ENCODE measurements at places on chromosomes 7 and 10.

- no peak for DNase-seq
Observed at GRCh38 chr7:69630292-69630691, 32.0 kb downstream of the AUTS2 start.

GRCh38 chr7:124072603-124073309 is 39.9 kb upstream of the TMEM229A start:
- DNase-seq = no peak

DNA sequence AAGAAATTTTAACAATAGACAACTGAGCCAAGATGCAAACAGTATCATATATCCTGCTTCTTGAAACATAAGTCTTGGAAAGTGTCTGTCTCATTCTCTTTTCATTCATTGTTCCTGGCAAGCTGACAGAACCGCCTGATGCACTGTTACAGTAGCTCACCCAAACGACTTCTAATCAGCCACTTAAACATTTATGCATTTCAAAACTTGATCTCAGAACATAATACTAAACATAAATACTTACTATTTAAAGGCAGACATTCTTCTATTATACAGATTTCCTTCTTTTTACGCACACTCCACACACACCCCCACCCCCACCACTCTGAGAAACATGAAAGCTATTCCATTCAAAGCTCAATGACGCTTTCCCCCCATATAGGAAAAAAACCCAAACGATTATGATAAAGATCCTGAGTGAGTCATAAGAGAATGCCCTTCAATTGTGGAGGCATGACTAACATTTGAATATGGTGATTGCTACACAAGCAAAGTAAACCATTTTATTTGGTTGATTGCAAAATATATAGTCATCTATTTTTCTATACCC is 30.5 kb downstream of the SHTN1 start:
- DNase-seq = peak; percentile 57

GRCh38 chr10:121886181-121886580 is 41.6 kb downstream of the ATE1 start:
- no peak for DNase-seq

DNA sequence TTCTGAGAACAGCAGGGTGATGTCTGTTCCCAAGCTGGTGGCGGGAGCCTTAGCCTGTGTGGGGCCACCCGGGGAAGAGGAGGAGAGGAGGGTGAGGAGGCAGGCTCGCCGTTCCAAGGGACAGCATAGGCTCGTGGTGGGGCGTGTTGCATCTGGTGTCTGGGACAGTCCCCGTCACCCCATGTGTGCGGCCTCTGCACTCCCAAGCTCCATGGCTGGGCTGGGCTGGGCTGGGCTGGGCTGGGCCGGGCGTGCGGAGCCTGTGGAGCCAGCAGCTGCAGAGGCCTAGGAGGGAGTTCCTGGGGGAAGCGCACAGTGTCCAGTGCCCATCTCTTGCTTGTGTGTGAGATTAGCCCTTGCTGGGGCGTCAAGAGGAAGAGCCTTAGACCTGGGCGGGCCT is 20.9 kb upstream of the TTYH3 start:
- DNase-seq = peak; percentile 64

DNA sequence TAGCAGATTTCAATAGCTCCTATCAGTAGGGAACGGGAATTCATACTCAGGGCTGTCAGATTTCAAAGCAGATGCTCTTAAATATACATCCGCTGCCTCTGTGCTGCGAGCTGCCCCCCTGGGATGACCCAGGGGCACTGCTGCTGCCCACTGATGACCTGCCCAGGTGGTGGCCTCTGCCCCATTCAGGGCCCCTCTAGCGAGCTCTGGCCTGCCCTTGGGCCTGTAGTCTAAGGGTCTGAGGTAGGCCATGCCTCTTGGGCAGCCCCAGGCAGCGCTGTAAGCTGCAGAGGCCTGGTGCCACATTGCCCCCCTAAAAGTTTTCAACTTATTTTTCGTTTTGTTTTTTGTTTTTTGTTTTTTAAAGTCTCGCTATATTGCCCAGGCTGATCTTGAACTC is 50.6 kb upstream of the SH2B2 start:
- DNase-seq = no peak

DNA sequence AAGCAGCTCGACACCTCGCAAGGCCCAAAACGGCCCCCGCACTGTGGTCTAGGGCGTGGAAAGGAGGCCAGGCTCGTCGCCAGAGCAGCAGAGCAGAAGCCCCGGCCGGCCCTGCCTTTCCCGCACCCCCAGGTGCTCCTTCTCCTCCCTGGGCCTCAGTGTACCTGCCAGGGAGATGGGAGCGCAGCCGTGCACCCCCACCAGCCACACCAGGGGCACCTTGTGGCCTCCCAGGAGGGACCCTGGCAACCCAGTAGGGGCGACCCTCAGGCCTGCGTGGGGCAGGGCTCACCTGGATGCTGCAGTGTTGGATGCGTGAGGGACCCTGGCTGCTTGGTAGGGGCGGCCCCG is 9.5 kb downstream of the PDGFA start:
- DNase-seq = no peak

DNA sequence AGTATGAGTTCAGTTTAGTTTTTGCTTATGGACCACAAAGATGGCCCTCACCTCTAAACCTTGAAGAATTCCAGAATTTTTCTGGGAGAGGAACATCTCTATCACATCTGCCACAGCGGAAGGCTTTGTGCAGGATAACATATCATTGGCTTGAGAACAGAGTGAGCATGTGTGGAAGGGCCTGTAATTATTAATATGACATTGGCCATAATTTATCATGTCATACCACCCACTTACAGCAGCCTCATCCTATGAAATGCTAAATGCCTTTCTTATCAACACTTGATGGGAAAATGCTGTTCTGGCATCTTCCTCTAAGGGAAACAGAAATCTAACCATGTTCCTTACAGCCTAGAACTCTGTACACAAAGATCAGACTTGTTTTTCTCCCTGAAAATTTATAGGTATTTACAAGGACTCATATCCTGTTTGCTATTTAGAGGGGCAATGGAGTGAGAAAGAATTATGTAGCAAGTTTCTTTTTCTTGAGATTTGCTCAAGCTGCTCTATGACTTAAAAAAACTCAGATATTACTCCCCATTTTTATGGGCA is 817.3 kb downstream of the LRMDA start:
- DNase-seq = no peak

- no peak for DNase-seq
Observed at GRCh38 chr7:51029701-51030191, 247.1 kb upstream of the GRB10 start.

DNA sequence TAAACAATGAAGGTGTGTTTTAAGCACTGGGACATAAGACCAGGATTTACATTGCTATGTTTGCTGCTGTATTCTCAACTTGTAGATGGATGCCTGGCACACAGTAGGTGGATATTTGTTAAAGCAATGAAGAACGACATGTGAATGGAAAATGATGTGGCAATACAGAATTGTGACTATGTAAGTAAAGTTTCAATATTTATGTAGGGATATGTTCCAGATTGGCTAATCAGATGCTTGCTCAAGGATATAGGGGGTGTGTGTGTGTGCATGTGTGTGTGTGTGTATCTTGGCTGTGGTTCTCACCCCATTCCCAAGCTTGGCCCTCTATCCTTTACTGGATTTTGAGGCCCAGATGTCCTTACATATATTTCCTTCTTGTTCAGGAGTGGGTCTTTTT is 42.7 kb upstream of the LAMB1 start:
- DNase-seq = peak; percentile 42

- DNase-seq = no peak
Observed at GRCh38 chr7:154953006-154953684, 49.8 kb downstream of the PAXIP1 start.

GRCh38 chr10:21280971-21281572 is 244.4 kb downstream of the SKIDA1 start:
- no peak for DNase-seq

DNA sequence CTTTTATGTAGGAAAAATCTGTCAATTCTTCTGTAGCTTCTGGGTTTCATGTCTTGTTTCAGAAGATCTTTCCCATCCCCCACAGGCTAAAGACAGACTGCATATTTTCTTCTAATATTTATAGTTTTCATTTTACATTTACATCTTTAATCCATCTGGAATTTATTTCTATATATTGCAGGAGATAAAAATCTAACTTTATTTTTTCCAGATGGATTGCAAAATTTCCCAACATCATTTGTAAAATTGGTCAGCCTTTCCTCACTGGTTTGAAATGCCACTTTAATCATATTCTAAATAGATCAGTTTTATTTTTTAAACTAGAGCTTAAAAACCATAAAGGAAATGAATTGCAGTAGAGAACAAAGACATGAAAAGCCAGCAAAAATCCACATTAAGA is 46.9 kb downstream of the TMEM26 start:
- no peak for DNase-seq

DNA sequence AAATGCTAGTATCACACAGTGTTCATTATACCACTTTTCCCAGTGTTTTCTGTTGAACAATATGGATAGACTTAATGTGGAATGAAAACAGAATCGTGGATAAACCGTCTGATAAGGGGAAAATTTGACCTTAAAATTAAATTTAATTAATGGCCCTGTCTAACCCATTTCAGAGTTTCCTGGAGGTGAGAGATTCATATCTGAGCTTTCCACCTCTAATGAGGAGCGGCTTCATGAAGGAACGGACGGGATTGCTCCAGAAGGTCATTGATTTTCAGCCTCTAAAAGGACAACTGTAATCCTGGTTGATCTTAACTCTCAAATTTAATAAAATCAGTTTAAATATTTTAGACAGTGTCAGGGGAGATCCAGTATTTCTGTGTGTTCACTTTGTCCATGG is 874.9 kb downstream of the GRID1 start:
- no peak for DNase-seq

- DNase-seq = no peak
Observed at GRCh38 chr7:77827999-77828398, 29.4 kb downstream of the PHTF2 start.

GRCh38 chr7:142808802-142809583 is 38.2 kb downstream of the PRSS2 start:
- DNase-seq = no peak

GRCh38 chr10:86698207-86698940 is 30.1 kb downstream of the LDB3 start:
- DNase-seq = no peak

DNA sequence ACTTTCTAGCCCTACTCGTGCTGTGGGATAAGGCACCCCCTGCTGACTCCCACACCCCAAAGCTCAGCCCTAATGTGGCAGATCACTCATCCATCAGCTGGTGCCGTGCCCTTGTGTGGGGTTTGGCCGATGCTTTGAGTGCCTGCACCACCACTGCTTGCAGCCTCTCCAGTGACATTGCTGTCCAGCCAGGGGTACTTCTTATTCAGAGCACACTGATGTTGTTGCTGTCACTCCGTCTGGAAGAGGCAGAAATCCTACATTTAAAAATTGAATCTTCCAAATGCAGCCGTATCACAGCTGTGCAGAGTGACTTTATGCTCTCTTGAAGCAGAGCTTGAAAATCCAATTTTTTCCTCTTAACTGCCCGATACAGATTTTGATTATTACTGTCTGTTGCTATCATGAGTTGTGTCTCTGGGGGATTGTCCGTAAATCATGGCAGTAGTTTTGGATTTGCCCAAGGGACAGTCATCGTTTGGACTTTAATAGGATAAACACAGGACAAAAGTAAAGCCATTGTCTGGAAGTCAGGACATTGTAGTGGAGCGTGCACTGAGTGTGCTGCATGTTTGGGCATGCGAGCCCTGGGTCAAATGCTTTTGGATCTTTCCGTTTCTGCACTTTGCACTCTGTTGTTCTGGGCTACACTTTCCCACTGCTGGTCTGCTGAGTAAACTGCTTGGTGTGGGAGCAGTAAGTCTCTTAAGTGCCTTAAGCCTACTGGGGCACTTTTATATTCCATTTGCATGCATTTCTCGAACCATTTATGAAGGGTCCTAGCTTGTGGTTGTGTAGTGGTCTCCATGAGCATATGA is 128.2 kb downstream of the DOCK1 start:
- peak; percentile 53 for DNase-seq

DNA sequence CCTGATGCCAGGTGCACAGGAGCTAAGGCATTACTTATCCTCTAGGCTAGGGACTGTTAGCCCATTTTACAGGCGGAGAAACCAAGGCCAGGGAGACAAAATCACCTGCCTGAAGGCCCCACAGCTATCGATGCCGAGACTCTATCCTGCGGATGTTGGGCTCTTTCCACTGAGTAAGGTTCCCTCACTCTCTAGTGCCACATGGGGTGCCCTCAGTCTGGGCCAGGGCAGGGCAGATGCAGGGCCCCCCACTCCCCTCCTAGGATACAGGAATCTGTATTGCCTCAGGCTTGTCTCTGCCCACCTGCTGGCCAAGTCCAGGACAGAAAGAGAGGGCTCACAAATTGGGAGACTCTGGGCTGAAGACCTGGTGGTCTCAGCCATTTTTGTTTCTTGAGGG is 45.7 kb downstream of the UNC5B start:
- no peak for DNase-seq

DNA sequence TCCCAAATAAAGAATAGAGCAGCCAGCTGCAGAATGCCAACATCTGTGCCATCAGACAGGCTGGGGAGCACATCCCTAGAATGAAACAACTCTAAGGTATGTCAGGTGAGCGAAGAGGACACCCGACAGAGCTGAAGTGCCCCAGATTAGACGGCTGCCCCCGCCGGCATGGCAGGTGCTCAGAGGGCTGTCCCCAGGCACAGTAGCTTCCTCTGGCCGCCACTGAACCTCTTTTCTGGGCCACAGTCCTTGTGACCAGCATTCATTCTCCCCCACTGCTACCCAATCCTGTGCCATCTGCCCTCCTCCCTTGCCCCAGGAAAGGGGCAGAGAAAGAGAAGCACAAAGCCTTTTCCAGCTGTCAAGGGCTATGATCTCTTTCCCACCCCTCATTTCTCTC is 41.7 kb downstream of the RGS10 start:
- no peak for DNase-seq

DNA sequence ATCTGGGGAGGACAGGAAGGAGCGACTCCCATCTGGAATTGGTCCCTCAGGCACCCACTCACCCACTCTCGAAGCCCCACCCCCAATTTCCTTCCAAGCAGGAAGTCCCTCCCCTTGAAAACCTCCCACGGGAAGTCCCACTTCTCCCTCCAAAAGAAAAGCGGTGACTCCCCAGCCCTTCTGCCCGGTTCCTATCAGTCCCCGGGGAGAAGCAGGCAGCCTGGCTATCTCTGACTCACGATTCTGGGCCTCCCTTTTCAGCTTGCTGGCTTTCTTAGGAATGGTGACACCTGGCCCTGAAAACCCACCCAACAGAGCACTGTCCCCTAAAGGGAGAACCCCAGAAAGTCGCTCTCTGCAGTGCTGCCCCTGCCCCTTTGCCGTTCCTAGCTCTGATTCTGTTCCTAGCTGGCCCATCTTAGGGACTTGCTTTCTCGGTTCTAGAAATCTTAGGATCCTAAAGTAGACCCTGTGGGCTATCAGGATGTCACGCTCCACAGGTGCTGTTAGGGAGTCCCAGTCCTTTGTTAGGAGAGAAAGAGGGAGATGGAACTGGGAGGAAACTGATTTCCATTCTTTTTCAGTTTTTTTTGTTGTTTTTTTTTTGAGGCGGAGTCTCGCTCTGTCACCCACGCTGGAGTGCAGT is 6.0 kb downstream of the TSC22D4 start:
- DNase-seq = no peak

GRCh38 chr7:2387897-2388636 is 15.3 kb upstream of the CHST12 start:
- DNase-seq = no peak

All from brain (organoid and tissue), 16 donors.